ENCODE measurements at places on chromosomes 3 and 15.

- no peak for DNase-seq
These were observed 231.8 kb upstream of the TPRG1 start for GRCh38 chr3:188939814-188940572.

- DNase-seq = peak; percentile 60
These were observed 160.2 kb upstream of the TBL1XR1 start for GRCh38 chr3:177357352-177358090.

GRCh38 chr3:42022355-42022754 is 60.5 kb upstream of the ULK4 start:
- DNase-seq = no peak

GRCh38 chr3:12837295-12837986 is 3.9 kb downstream of the RPL32 start:
- DNase-seq = no peak

GRCh38 chr3:190546881-190547510 is 33.1 kb downstream of the IL1RAP start:
- DNase-seq = no peak

DNA sequence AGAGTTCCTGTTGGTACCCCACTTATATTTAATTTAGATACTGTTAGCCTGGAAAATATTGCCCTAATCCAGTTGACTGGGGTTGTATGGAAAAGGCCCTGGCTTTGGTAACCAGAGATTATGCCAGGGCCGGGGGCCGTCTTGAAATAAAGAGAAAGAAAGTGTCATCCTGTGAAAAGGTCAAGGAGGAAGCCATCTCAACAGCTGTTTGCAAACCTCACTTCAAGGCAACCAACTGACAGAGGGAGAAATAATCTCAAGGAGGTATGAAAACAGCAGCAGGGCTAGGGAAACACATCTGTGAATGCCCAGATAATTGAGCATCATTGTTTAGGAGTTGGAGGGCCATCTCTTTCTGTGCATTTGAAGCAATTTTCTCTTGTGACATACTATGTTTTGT is 190.8 kb downstream of the SUCLG2 start:
- DNase-seq = no peak

GRCh38 chr3:172341482-172342059 is 106.7 kb downstream of the GHSR start:
- DNase-seq = peak; percentile 10

DNA sequence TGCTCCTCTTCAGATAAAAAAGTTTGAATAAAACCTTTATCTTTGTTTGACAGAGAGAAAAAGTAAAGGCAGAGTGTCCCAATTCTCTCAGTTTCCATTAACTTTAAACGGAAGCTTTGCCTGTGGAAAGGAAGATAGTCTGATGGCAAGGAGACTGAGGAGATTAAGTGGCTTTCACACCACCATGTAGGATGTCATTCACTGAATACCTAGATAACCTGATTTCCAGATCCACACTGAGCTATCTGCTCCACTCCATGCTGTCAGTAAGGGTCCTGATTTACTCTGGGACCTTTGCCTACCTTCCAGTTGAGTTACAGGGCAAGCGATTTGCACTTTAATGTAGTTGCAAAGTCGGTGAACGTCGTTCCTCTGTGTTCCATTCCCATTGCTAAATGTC is 233.4 kb upstream of the TBL1XR1 start:
- DNase-seq = no peak

- no peak for DNase-seq
These were observed 523.2 kb upstream of the GOLIM4 start for GRCh38 chr3:168618827-168619470.

- DNase-seq = no peak
These were observed 100.0 kb downstream of the TBC1D5 start for GRCh38 chr3:17642474-17642873.

GRCh38 chr3:108475220-108475782 is 35.1 kb downstream of the MYH15 start:
- no peak for DNase-seq

DNA sequence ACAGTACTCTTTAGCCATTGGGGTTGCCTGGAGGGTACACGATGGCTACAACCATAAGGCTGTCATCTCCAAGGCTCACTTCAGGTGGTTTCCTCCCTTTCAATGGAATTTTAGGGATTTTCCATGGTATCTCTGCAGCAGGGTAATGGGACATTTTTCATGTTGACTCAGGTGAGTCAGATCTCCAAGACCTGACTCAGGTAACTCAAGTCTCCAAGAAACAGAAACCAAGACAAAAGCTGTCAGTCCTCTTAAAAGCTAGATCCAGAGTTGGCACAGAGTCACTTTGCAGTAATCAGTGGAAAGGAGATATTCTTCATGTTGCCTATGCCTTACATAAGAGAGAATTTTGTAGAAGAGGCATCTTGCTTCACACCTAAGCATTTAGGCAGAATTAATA is 375.8 kb upstream of the ARPP21 start:
- no peak for DNase-seq

DNA sequence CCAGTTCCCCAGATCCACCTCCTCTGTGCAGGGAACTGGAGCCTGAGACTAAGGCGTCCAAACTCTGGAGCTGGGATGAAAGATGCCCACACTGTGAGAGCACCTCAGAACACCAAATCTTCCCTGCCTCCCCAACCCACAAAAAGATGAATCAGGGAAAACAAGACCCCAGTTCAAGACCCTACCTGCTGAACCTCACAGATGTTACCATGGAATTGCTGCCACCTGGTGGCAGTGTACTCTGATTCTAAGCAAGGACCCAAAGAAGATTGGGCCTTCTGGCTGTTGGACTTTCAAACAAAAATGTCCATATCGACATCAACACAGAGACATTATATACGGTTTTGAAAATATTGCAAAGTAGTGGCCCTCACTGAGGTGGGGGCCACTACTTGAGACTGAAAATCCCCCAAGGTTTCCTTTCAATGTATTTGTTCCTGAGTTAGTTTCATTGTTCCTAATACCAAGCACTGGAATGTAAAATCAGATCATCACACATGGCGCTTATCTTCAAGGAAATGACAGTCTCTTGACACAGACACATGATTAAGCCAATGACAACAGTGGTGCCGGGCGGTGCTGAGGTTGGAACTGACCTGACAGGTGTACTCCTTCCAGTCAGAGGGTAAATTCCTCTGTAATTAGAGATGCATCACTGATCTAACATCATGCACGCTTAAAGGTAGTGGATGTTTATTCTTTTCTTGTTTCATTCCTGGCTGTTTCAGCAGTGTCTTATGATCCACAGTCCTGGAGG is 67.6 kb downstream of the SLC6A11 start:
- DNase-seq = no peak

DNA sequence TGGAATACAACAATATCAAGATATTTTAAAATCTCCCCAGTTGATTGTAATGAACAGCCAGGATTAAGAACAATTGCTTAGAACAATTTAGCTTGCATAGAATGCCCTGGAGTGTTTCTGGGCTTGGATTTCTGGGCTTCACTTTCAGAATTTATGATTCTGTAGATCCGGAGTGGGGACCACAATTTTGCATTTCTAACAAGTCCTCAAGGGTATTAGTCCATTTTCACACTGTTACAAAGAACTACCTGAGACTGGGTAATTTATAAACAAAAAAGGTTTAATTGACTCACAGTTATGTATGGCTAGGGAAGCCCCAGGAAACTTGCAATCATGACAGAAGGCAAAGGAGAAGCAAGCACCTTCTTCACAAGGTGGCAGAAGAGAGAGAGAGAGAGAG is 54.3 kb upstream of the MYRIP start:
- no peak for DNase-seq

DNA sequence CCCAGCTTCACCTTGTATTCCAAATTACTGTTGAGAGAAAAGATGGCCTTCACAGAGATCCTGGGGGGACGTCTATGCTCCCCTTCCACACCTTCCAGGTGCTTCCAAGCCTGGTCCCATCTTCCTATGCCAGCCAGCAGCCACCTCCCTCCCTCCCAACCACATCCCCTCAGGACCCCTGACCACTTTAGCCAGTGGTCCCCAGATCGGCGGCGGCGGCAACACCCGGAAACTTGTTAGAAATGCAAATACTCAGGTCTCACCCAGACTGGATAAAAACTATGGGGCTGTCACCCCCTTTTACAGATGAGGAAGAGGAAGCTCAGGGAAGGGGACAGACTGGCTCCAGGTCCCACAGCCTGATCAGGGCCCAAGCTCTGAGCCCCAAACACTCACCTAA is 38.0 kb upstream of the PRSS50 start:
- no peak for DNase-seq

- no peak for DNase-seq
These were observed 16.7 kb upstream of the RAMAC start for GRCh38 chr15:82969353-82969752.

DNA sequence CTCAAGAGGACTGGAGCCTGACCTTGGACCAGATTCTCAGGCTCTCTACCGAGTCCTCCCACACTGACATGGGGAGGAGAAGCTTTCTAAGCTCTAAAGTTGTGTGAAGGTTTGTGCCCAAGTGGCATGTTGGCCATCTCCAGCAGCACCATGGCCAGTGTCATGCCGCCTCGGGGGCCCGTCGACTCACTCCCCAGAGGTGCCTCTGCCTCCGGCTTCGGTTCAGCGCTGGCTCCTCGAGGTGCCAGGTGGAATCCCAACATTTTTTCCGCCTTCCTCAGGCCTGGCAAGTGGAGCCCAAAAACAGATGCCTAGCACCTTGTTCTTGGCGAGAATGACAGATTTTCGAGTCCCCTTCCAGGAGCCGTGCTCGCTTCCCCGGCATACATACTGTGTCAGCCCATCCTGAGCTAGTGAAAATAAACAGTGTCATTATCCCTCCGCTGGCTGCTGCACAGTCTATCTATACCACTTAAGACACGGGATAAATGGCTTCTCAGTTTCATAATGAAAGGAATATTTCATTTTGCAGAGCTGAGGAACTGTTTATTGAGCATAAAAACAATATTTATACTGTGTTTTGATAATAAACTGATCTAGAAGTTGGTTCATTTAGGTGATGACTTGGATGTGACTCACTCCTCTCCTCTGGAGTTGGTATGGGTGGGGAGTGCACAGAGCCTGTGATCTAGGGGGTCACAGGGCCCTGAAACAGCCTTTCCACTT is 328.5 kb upstream of the TLE3 start:
- no peak for DNase-seq

- no peak for DNase-seq
These were observed 118.9 kb upstream of the MEIS2 start for GRCh38 chr15:37219211-37219701.

DNA sequence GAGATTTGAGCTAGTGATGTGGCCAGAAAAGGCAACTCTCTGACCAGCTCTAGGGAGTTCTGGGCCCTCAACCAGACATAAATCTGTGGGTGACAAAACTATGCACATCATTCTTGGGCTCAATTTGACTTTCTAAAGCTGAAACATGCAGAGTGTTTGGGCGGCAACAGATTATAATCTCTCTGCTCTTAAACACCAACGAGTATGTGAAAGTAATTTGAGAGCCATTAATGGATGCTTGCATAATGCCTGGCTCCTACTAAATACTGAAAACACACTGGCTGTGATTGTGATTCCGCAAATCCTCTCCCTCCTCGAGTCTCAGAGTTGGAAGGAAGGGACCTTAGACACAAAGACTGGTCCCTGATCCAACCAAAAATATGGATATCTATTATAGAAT is 186.7 kb downstream of the UACA start:
- no peak for DNase-seq

GRCh38 chr3:125059488-125060245 is 3.9 kb upstream of the HEG1 start:
- no peak for DNase-seq

GRCh38 chr3:170751899-170752293 is 118.1 kb downstream of the RPL22L1 start:
- DNase-seq = no peak

GRCh38 chr3:377158-377561 is 180.6 kb downstream of the CHL1 start:
- no peak for DNase-seq

- no peak for DNase-seq
These were observed 61.8 kb downstream of the SLC9A9 start for GRCh38 chr3:143786219-143787191.

DNA sequence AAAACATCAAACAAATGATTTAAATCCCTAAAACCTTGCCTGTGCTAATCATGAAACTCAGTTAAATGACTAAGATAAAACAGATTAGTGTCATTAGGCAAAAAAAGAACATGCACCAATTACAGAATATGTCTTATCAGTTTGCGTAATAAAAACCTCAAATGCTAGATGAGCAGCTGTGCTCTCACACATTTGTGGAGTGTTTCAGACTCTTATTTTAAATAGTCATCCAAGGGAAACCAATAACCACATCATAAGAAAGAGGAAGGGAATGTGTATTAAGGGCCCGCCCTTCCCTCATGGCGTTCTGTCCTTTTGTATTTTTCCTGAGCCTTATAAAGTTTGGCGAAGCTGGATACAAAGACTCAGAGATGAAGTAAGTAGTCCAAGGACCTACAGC is 6.6 kb downstream of the SAMMSON start:
- DNase-seq = no peak

DNA sequence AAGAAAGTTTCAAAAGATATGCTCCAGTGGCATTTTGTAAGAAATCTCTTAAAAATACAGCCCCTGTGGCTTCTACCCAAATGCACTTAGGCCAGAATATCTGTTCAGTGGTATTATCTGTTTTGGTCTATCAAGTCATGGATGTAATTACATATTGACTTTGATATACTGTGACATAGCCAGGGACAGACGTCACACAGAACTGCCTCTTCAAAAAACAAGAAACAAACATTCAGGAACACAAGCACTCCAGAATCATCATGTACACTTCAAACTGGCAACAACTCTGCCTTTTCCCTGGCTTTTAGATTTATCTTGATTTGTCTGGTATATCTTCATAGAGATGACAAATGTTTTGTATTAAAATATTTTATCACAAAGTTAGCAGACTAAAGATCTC is 240.3 kb downstream of the IL5RA start:
- DNase-seq = no peak

- DNase-seq = no peak
These were observed 53.1 kb downstream of the TRANK1 start for GRCh38 chr3:36891701-36892160.

DNA sequence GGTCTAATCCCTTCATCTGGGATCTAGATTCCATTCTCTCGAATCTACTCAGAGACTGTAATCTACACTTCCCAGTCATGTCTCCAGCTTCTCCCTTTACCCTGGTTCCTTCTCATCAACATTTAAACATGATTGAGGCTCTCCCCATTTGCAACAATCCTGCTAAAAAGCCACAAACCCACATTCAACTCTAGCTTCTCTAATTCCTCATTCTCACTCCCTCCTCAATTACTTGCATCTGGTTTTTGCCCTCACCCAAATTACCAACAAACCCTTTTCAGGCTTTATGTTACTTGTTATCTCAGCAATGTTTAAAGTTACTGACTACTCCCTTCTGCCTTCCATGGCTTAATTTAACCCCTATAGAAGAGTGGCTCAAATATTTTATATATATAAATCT is 11.5 kb downstream of the ETFA start:
- DNase-seq = no peak

- no peak for DNase-seq
These were observed 36.3 kb downstream of the MBNL1 start for GRCh38 chr3:152305075-152305474.

Measured in NCI-H1436 treated with DMSO at 0.1 percent for 48 hours (cell line).